AG04449 (cell line): ENCODE measurements at places on chromosomes 3 and 15.

GRCh38 chr3:46154311-46154710, 53.8 kb downstream of the CCR1 start:
- no peak for DNase-seq

GRCh38 chr3:77081240-77081661, 41.4 kb downstream of the ROBO2 start:
- no peak for DNase-seq

- DNase-seq: no peak
Measured at GRCh38 chr3:3241596-3241995, 62.1 kb upstream of the CRBN start.

GRCh38 chr3:104947943-104948342, 418.8 kb upstream of the ALCAM start:
- DNase-seq: no peak

- no peak for DNase-seq
Measured at GRCh38 chr15:83115831-83116565, 8.6 kb downstream of the TM6SF1 start.

GRCh38 chr3:190017521-190018288, 103.0 kb downstream of the P3H2 start:
- no peak for DNase-seq

DNA sequence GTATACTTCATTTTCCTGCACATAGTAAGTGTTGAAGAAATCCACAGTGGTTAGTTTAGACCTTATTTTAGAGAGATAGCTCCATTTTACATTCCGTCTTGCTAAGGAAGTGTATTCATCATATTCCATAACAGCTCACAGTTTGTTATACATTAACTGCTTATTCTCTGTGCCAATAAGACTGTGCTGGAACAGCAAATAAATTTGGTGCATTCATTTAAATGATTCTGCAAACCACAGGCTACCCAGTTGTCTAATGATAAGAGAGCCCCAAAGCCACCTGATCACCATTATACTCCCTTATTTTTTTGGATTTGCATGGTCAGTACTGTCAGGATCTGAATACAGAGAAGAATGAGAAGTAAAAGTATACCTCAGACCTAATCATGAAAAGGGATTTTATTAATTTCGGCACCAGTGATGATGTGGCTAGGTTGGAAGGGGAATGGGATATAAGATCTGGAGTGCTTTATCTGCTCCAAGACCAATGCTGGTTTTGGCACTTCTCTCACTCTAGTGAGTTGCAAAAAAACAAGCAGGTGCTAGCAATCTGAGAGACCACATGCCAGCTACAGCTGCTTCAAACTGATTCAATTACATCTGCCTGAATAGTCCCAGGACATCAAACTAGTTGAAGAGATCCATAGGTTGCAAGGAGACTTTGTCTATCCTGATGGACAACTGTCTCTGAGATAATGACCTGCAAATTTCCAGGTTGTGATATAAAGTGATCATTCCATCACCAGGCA, 254.8 kb downstream of the ZBTB20 start:
- no peak for DNase-seq

- DNase-seq: no peak
Measured at GRCh38 chr3:81199587-81199986, 561.9 kb downstream of the GBE1 start.

GRCh38 chr15:73704869-73705645, 20.9 kb downstream of the CD276 start:
- DNase-seq: no peak

DNA sequence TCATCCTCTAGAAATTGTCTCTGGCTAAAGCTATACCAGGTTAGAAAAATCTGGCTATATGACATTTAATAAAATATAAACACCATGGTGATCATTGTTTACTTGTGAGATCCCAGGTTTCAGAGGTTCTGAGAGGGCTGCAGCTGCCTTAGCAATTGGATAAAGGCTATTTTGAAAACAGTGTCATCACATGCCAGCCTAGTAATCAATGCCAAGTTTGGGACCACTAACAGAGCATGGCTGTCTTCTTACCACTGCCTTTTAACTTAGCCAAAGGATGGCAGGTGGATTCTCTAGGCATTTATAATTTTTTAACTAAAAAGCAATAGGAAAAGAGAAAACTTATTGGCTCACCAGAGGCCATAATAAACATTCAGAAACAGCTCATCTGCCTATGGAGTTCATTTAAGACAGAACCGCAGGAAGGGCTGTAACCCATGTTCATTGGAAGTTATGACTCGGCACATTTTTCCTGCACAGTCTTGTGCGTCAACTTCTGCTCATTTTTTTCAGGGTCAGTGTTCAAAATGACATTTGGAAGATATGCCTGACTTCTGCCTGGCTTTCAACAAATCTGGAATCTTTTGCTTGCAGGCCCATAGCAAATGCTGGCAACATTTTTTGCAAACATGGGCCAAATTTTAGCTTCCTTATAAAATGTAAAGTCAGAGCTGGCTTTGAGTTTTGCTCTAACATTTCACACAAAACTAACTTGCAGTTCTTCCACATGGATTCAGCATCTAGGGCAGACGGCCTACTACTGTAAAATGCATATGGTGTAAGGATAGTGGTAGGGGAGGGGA, 476.0 kb upstream of the TBL1XR1 start:
- DNase-seq: peak; percentile 86

- no peak for DNase-seq
Measured at GRCh38 chr15:48469681-48470080, 138.5 kb downstream of the DUT start.
